ENCODE measurements at places on chromosomes 3 and 15.

DNA sequence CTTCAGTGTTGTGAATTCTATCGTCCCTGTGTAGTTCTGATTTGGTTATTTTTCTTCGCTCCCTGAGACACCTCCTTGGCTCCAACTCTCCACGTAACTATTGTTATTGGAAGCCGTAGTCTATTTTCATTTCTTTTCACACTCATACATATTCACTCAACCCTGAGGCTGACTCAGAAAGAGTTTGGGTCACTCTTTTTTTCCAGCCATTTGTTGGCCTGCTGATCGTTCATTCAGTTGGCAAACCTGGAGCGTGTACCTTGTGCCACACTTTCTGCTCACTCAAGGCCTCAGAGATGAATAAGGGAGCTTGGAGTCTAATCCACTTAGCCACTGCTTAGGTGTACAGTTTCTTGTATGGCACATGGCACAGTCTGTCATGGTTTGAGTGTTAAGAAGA, 22.4 kb downstream of the GYG1 start:
- DNase-seq: no peak

DNA sequence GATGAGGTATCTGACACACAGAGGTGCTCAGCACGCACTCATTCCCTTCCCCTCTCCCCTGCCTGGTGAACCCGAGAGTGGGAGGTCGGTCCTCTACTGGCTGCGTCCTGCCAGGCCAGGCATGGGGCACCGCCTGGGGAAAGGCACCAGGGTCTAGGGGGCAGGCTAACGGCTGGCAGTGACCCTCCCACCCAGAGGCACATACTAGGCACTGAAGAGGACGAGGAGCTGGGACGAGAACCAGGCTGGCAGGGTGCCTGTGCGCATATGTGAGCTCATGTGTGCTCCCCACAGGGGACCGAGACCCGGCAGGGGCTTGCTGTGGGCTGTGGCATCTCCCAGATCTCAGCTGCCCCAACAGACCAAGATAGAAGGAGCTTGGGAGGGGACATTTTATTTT, 86.7 kb downstream of the IQSEC1 start:
- no peak for DNase-seq

DNA sequence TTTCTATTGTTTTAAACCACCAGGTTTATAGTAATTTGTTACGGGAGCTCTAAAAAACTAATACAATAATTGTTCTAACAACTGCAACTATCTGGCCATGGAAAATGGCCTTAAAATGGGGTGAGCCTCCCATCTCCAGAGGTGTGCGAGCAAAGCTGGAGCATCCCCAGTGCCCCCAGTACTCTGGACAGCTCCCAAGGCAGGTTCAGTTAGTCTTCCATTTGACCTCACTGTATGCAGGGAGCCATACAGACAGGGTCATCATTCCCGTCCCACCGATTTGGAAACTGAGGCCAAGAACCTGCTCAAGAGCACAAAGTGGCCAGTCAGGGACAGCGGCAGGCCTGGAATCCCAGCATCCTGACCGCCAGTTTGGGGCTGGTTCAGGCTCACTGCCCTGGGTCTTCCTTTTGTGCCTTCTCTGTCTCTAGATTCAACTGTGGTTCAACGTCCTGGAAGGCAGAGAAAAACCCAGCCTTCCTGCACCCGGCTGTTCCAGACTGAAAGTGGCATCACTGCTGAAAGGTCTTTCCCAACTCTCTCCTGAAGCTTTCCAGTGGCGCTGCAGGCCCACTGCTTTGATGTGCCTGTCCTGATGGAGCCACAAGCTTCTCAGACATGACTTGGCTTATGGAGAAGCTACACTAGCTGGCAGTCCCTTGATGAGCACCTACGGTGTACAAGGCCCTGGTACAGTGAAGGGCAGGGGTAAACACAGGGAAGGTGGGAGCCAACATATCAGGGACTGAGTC, 76.6 kb upstream of the LINGO1 start:
- no peak for DNase-seq

- DNase-seq: no peak
Measured at GRCh38 chr3:164539215-164539614, 539.1 kb downstream of the SI start.
